ENCODE measurements at places on chromosomes 7 and 10. TPM values are rescaled to one million over a fixed set of nuclear protein-coding genes. Genes with fewer than 3 reads are reported as not detected.

The OR9A2 gene
- total RNA-seq, result not detected

The OIT3 gene
- not detected for total RNA-seq

The IFIT1 gene
- 3.8 TPM for total RNA-seq

The C10orf71 gene
- total RNA-seq, result not detected

The NXPH1 gene
- total RNA-seq, result not detected
